NCI-H1694 (cell line): ENCODE measurements at places on chromosomes 2 and 18.

DNA sequence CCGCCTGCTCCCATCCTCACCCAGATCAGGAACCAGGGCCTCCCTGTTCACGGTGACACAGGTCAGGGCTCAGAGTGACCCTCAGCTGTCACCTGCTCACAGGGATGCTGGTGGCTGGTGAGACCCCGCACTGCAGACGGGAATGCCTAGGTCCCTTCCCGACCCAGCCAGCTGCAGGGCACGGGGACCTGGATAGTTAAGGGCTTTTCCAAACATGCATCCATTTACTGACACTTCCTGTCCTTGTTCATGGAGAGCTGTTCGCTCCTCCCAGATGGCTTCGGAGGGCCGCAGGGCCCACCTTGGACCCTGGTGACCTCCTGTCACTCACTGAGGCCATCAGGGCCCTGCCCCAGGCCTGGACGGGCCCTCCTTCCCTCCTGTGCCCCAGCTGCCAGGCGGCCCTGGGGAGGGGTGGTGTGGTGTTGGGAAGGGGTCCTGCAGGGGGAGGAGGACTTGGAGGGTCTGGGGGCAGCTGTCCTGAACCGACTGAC lies 31.7 kb downstream of the GPC1 start:
- no peak for DNase-seq

DNA sequence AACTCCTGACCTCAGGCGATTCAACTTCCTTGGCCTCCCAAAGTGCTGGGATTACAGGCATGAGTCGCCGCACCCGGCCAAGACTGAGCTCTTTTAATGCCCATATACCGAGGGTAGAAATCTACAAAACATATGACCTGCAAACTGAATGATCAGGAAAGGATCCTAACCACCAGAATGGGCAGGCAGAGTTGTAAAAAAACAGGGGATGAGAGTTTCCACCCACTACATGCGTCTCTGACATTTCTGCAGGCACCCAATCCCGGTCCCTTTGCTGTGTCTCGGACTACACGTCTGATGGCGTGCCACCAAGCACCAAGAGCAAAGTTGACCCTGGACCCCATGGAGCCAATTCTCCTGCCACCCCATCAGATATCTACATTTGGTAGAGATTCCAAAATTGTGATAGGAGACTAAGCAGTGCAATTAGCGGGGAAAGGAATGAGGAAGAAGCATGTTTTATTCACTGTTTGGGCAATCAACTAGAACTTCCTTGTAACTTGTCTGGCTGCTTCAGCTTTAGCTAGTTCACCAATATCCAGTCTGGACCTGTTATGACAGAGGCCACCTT lies 74.1 kb downstream of the ATP8B1 start:
- no peak for DNase-seq

GRCh38 chr2:10798783-10799182 lies 13.8 kb downstream of the PDIA6 start:
- peak; percentile 23 for DNase-seq

- DNase-seq: no peak
Observed at GRCh38 chr2:156625360-156626170, 189.4 kb downstream of the GPD2 start.

DNA sequence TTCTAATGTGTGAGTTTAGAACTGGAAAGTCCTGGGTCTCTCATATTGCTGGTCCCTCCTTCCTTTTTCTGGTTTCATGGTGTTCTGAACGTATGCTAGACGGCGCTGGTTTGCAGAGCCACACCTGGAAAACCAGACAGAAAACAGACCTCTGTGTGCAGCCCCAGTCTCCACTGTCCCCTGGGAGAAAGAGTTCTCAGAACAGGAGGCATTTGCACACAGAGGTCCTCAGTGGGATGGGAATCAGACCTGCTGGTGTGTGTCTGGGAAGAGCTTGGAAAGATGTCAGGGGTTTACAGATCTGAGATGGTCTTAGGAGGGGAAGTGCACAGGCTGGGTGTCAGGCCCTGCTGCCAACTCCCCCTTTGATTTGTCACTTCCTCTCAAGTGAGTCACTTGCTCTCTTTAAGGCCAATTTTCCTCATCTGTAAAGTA lies 14.9 kb upstream of the MBP start:
- DNase-seq: no peak

GRCh38 chr18:24009651-24010333 lies 4.8 kb upstream of the TTC39C start:
- no peak for DNase-seq

- DNase-seq: no peak
Observed at GRCh38 chr18:3466872-3467271, 16.9 kb downstream of the TGIF1 start.

DNA sequence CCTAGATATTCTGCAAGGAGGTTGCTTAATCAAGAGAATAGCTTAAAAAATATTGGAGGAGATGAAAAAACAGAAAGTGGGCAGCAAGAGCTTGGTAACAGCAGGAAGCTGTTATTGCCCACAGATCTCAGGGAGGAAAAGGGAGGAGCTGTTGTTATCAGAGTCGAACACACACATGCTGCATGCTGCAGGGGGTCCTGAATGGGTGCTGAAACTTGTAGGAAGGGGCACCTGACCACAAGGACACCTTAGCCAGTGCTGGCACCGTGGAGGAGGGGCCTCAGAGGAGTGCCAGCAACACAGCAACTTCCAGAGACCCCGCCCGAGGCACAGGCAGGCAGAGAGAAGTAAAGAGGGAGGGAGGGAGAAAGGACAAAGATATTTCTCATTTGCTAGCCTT lies 332.9 kb downstream of the SOCS6 start:
- DNase-seq: no peak

- DNase-seq: no peak
Observed at GRCh38 chr2:99802734-99803133, 312.9 kb upstream of the REV1 start.

GRCh38 chr2:226600802-226601201 lies 198.8 kb downstream of the IRS1 start:
- no peak for DNase-seq

GRCh38 chr2:153455403-153455802 lies 23.2 kb downstream of the RPRM start:
- no peak for DNase-seq

DNA sequence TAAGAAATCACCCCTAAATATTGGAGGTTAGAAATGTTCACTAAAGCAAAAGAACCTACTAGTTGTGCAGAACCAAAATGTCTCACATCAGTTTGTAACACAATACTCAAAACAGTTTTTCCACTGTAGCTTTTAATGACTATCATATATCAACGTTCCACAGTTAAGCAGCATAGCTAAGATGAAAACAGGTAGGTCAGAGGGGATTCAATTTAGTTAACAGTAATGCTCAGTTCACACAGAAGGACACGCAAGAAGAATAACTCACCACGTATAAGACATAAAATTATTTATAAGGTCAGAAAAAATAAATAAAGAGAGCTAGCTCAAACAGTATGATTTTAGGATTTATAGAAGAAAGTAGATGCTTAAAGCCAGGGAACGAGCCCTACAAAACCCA lies 118.9 kb upstream of the CCDC150 start:
- no peak for DNase-seq

GRCh38 chr2:48589170-48589767 lies 28.4 kb upstream of the GTF2A1L start:
- DNase-seq: peak; percentile 36

- no peak for DNase-seq
Observed at GRCh38 chr18:10391506-10391905, 62.9 kb upstream of the APCDD1 start.

DNA sequence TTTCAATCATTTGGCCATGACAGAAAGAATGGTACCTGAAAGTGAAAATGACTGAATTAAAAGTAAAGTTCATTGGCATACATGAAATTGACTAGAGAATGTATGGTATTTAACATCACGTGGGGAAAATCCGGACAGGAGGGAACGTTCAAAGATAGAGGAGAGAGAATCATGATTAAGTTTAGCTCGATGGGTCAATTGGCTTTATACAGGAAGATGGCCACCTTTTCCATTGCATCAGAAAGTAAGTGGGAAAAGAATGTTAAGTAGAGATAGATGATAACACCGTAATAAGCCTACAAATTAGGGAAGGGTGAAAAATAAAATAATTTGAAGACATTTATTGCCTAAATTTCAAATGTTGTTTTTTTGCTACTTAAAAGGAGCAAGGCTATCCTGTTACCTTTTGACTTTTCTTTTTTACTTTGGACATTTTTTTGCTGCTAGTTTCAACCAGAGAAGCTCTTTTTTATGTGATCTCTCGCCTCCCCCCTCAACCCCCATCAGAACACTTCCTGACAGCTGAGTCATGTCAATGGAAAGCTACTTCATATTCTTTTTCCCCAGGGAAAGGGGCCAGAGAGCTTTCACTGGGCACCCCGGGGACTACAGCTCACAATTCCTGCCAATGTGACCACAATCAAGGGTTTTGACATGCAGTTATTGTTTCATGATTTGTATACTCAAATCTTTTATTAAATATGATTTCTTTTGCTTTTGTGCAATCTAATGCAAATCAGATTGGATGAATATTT lies 767 bp upstream of the CCDC102B start:
- no peak for DNase-seq

GRCh38 chr2:122135021-122135937 lies 379.8 kb downstream of the TSN start:
- DNase-seq: no peak

GRCh38 chr18:35334212-35334611 lies 10.0 kb downstream of the ZNF24 start:
- no peak for DNase-seq

- DNase-seq: peak; percentile 64
Observed at GRCh38 chr18:26470011-26470637, 78.2 kb downstream of the KCTD1 start.

- DNase-seq: no peak
Observed at GRCh38 chr2:86048383-86048701, 57.3 kb downstream of the POLR1A start.

GRCh38 chr2:86426271-86426670 lies 14.9 kb upstream of the KDM3A start:
- DNase-seq: no peak

- no peak for DNase-seq
Observed at GRCh38 chr2:1245193-1245592, 168.1 kb upstream of the TPO start.

DNA sequence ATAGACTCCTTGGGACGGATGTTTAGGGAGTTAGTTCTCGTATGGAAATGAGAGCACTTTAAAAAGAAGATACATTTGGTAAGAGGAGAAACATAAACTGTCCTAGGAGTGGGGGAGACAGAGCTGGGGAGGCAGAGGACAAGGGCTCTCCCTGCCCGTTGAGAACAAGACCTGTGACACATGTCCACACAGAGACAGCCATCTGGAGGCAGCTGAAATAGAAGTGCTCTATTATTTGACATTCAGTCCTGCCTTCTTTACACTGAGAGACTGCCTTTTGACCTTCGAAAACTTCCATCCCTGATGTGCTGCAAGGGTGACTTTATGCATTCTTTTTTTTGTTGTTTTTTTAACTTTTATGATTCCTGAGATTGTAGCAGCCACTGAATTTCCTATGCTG lies 150.1 kb downstream of the UXS1 start:
- DNase-seq: no peak

GRCh38 chr2:215140166-215140707 lies 1.8 kb upstream of the ABCA12 start:
- no peak for DNase-seq

DNA sequence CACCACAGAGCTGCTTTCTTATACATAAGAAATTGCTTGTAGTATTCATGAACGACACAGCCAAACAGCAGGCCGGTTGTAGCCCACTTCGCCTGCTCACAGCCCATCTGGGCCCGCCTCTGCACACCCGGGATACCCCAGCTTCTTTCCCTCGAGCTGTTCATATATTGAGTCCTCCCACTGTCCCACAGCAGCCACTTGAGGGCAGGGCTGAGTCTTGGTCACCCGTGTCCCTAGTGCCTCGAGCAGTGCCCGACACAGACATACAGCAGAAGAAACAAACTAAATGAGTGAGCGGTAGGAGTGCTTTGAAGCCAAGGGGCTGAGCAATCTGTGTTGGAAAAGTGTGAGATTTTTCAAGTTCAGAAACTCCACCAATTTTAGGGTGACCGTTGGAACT lies 251.4 kb downstream of the KLHL29 start:
- DNase-seq: no peak

DNA sequence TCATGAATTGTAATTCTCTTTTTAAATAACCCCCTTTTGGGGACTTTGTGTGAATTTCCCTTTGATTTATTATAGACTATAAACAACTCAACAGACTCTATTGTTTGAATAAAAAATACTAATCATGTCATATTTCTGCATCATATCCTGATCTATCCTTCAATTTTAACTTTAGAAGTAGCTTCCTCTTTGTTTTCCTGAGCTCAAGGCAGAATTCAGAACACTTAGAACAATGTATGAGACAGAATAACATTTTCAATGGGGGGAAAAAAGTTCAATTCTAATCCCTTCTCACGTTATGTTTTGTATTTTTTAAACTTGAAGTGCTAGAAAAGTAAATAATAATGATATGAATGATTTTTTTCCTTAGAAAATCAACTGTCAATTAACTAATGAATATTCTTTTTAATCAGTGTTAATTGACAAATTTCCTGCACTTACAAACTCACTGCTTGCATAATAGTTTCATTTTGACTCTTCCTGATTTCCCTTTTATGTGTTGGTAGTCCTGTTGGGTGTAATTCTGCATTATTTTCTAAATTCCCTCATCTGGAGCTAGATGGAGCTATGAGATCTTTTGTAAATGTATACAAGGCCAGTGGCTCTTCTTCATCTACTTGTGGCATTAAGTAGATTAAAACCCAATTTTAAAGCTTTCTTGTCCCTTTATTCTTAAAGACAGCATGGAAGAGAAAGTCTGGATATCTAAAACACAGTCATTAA lies 326.1 kb downstream of the PARD3B start:
- DNase-seq: peak; percentile 62

DNA sequence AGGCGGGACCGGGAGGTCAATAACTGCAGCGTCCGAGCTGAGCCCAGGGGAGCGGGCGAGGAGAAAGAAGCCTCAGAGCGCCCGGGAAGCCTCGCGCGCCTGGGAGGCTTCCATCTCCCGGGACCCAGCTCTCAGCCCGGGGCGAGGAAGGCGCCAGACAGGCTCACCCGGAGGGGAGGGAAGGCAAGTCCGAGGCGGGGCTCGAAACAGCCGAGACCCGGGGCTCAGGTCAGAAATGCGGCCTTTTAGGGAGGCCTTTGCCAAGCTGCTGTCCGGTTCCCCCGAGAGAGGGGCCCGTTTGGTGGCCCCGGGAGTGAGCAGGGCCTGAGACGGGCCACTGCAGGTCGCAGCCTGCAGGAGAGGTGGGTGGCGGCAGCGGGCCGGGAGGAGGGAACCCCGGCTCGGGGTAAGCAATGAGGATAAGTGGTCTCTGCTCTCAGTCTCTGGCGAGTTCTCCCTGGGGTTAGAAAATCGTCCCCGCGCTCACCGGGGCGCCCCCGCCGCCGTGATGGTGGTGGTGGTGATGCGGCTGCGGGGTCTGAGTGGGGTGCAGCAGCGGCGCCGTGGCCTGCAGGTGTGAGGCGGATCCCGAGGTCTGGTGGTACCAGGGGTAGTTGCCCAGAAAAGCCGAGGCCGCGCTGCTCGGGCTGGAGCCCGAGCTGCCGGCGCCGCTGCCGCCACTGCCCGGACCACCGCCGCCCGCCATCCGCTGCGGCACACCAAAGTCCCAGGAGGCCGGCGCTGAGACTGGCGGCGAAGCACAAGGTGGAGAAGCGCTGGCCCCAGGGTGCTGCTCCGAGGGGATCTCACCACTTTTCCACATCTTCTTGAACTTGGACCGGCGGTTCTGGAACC lies 2.4 kb downstream of the DLX2 start:
- DNase-seq: no peak
